Ovary (tissue), 10 donors: ENCODE measurements at places on chromosomes 1 and 21.

- DNase-seq = peak; percentile 38
Measured at GRCh38 chr21:26840201-26840600, 5.0 kb downstream of the ADAMTS1 start.

DNA sequence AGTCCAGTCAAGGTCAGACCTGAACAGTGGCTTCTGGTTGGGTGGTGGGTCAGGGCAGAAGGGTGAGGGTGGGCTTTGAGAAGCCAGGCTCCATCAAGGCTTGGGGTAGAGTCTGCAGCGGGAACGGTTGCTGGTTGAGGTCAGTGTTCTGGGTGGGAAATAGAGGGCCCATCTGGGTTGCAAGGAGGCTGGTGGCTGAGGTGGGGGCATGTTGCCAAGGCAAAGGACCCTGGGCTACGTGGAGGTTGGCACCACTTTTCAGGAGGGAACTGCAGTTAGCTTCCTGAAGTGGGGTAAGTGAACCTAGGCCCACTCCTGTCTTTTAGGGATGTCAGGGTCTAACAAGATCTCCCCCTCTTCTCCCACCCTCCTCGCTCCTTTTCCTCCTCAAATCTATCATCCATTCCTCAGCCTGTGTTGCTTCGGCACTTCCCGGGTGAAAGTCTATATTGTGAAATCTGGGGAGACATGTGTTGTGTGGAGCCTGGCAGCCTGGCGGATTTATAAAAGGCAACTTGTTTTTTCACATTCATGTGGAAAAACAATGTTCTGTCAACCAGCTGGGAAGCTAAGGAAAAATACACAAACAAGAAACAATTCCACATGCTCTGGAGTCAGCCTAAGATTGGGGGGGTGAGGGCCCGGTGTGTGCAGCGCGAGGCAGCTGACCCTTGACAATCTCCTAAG, 1.5 kb downstream of the IL22RA1 start:
- DNase-seq = no peak

GRCh38 chr1:38026592-38027200, 14.2 kb downstream of the UTP11 start:
- DNase-seq = peak; percentile 61

DNA sequence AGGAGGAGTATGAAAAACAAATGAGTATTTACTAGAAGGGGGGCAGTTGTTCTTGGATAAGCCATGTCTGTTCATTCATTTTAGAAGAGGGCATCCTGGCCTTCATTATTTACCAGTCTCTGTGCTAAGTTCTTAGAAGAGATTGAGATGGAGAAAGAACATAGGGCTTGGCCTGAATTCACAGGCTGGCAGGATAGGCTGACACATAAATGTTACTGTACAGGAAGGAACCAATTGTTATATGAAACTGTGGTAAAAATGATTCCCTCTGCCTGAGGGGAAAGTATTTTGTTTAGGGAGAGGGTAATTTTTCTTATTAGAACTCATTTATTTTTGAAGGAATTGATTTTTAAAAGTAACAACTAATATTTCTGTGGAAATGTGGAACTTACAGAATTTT, 99.5 kb downstream of the MAN1A2 start:
- DNase-seq = no peak

- DNase-seq = no peak
Measured at GRCh38 chr21:25737421-25737820, 2.6 kb downstream of the GABPA start.

GRCh38 chr1:10908266-10908665, 104.2 kb upstream of the TARDBP start:
- DNase-seq = no peak

- DNase-seq = no peak
Measured at GRCh38 chr1:240404286-240404685, 207.7 kb downstream of the GREM2 start.

DNA sequence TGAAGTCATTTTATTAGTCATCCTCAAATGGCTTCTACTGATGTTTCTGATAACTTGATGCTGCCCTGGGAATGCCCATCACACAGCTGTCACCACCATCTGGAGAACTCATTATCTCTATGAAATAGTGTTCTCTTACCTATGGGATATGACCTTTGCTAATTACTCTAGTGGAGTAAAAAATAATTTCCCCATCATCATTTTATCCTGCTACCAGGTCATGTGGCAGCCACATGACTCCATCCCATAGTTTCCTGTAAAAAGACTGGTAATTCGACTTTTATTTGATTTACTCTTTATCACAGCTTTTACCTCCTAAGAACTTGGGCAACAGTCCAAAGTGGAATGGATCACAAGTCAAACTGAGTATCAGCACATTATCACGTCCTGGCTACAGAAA, 76.1 kb upstream of the USP25 start:
- DNase-seq = no peak

- DNase-seq = no peak
Measured at GRCh38 chr1:21782349-21782867, 541 bp downstream of the USP48 start.

DNA sequence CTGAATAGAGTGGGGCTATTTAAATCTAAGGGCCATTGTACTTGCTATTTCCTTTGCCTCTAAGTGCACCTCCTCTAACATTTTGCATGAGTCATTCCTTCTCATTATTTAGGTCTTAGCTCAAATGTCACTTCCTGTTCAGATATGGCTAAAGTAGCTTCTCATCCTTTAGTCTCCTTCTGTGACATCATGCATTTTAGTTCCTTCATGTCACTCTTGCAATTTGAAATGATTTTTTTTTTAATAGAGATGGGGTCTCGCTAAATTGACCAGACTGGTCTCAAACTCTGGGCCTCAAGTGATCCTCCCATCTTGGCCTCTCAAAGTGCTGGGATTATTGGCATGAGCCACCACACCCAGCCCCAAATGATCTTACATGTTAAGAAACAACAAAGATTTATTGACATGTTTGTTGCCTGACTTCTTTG, 6.6 kb downstream of the TBX19 start:
- no peak for DNase-seq

DNA sequence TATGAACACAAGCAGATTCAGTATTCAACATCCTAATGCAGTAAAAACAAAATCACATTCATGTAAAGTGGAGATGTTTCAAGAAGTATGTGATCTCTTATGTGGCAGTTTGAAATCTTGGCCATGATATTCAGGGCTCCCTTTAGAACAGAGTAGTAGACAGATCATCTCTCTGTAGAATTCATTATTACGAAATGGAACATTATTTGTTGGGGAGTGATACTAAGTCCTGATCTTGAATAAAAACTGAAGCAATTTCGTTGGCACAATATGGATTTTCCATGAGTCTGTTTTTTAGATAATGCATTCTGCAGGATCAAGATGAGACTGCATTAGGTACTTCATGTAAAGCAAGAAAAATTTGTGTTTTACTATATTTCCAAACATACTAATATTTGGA, 264.4 kb upstream of the NRIP1 start:
- DNase-seq = no peak

- DNase-seq = no peak
Measured at GRCh38 chr1:21687081-21687529, 17.9 kb upstream of the RAP1GAP start.

- no peak for DNase-seq
Measured at GRCh38 chr1:1477206-1477605, 5.6 kb downstream of the ATAD3B start.

DNA sequence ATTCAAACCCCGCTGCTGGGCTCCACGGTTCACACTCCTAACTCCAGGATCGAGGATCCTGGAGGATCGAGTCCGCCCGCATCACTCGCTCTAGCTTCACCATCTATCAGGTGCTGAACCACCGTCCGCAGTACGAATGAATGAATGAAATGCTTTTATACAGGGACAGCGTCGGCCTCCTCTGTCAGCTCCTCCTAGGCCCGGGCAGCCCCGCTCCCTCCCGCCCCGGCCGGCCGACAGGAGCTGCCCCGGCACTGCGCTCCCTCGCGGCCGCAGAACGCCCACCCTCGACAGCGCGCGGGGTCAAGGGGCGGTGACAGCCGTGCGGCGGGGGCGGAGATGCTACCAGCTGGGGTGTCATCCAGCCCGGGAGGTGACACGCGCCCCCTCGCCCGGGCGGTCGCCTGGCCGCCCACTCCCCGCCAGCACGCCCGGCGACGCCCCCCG, 520 bp downstream of the ZBTB17 start:
- no peak for DNase-seq

DNA sequence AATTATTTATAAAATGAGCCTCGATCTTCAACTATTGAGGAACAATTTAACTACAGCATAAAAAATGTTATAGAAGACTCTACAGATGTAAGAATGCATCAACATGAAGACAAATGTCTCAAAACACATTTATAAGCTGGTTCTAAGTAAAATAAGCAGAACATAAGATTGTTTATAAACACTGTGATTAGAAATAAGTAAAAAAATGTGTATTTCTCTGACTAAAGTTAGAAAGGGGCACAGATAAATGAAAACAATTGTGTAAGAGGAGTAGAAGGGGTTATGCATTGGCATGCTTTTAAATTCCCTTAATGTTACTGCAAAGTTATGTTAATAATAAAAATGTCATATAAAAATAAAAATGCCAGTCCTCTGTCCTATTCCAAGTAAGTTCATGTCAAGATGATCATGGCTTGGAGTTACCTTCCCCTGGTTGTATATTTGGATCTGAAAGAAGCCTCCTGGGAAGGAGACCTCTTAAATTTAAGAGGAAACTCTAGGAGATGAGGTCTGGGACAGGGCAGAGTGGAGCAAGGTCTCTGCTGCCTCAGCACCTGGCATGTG, 70.2 kb upstream of the FAM20B start:
- no peak for DNase-seq

DNA sequence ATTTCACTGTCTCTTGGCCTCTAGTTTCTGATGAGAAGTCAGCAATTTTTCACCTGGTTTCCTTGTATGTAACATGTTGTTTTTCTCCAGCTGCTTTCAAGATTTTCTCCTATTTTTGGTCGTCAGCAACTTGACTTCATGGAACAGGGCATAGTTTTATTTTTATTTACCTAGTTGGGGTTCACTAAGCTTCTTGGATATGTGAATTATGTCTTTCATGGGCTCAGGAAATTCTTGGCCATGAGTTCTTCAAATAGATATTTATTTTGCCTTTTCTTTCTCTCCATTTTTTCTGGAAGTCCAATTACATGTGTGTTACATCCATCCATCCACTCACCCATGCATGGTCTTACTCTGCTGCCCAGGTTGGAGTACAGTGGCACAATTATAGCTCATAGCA, 13.7 kb downstream of the SDHB start:
- no peak for DNase-seq

DNA sequence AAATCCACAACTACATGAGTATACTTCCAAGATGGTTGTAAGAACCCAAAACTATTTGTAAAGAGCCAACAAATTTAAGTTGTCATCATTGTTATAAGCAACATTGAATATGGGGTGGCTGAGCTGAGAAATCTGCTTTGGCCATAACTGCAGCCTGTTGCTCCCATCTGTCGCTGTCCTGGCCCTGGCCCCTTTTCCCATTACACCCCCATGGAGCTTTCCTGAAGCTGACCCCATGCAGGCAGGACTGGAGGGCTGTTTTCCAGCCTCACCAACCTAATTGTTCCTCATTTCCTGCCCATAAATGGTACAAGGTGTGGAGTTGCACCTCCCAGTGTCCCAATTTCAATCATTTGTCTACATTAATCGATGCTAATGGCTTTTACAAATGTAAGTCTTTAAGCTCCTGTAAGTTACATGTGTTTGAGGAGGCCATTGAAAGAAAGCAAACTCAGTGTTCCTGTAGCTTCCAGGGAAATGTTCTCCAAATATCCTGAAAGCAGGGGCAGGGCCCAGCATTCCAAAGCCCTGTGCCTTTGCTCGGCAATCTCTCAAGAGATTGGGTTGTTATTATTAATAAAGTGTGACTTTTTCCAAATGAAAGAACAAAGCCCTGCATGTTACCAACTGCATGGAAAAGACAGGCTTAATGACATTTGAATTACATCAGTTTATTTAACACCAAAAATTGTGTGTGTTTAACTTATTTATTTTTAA, 545.9 kb downstream of the PLPP3 start:
- no peak for DNase-seq

- DNase-seq = no peak
Measured at GRCh38 chr1:36938819-36939218, 95.5 kb downstream of the GRIK3 start.

DNA sequence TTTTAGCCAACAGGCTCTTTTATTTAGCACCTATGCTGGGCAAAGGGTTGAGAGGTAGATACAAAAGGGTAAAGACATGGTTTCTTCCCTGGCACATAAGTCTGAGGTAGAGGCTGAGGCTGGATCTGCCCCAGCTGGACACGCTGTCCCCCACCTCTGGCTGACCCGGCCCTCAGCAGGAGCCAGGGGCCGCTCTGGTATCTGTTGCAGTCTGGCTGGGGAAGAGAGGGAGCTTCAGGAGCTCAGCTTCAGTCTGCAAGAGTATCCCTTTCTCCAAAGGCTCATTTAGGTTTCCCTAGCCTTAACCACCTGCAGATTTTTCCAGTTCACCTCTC, 14.2 kb downstream of the BLACAT1 start:
- DNase-seq = no peak

- DNase-seq = no peak
Measured at GRCh38 chr1:8397511-8397910, 79.6 kb downstream of the SLC45A1 start.

- no peak for DNase-seq
Measured at GRCh38 chr1:93095804-93096585, 16.9 kb downstream of the MTF2 start.

DNA sequence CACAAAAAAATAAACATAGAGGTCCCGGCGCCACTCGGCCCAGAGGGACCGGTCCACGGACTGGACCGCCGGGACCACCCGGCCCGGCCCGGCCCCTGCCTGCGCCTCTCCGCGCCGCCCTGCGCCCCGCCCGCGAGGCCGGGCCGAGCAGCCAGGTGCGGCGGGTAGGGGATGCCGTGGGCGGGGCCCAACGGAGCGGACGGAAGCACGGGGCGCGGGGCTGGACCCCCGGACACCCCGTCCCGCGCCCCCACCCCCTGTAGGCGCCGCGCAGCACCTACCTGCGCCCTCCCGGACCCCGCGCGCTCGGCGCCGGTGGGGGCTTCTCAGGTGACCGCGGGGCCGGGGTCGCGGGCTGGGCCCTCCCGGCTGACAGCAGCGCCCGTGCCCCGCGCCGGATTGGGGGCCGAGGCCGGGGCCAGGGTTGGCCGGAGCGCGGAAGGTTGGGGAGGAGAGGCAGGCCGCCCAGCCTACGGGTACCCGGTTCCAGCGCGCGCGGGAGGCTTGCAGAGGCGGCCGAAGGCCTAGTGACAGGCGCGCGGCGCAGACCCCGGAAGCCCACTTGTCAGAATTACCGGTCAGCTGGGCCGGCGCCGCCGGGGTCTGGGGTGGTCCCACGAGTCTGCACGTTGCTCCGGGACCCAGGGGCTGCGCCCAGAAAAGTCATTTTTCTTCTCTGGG, 351.9 kb upstream of the CAMK1G start:
- no peak for DNase-seq

- DNase-seq = no peak
Measured at GRCh38 chr1:219488275-219488674, 124.6 kb downstream of the ZC3H11B start.

DNA sequence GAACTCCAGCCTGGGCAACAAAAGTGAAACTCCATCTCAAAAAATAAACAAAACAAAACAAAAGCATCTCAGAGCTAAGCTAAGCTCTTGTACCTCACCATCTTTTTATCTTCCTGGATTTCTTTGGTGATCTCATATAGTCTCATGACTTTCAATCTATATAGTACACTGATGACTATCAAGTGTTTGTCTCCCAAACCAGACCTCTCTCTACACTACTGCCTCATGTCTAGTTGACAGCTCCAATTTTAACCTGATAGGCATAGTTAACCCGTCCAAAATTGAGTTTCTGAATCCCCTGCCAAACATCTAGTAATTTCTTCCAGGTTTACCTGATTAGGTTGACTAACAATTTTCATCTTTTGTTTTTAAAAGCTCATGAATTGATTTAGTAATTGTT, 151.7 kb downstream of the COP1 start:
- no peak for DNase-seq
